ENCODE measurements at places on chromosomes 11 and 22.

DNA sequence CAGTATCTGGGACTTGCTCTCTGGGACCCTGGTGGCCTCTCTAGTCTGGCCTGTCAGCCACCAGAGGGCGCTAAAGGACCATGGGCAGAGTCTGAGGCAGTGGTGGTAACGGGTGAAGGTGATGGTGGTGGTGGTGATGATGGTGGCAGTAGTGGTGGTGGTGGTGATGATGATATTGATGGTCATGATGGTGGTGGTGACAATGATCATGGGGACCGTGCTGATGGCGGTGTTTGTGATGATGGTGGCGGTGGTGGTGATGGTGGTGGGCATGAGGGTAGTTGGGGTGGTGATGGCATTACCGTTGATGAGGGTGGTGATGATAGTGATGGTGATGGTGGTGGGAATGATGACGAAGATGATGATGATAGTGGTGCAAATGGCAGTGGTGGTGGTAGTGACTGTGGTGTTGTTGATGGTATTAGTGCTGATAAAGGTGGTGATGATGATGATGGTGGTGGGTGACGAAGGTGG is 16.0 kb downstream of the TRPM5 start:
- DNase-seq = peak; percentile 88

- DNase-seq = no peak
Measured at GRCh38 chr11:22677153-22677903, 10.9 kb downstream of the GAS2 start.

GRCh38 chr22:26979294-26979693 is 321.9 kb downstream of the MIAT start:
- no peak for DNase-seq

DNA sequence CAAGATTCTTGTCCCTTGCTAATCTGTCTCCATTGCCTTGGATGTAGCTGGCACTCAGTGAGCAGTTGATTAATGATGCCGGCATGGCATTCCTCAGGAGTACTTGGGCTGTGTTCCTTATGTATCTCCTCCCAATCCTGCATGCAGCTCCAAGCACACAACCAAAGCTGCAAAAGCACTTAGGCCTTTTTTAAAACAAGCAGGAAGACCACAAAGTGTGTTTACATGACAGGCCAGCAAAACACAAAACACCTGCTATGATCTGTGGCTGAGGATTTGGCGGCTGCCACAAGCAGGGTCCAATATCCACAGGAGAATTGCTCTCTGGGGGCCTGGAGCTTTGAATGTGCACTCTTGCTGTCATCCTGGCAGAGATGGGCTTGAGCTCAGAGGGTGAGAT is 8.9 kb downstream of the ABTB2 start:
- no peak for DNase-seq

DNA sequence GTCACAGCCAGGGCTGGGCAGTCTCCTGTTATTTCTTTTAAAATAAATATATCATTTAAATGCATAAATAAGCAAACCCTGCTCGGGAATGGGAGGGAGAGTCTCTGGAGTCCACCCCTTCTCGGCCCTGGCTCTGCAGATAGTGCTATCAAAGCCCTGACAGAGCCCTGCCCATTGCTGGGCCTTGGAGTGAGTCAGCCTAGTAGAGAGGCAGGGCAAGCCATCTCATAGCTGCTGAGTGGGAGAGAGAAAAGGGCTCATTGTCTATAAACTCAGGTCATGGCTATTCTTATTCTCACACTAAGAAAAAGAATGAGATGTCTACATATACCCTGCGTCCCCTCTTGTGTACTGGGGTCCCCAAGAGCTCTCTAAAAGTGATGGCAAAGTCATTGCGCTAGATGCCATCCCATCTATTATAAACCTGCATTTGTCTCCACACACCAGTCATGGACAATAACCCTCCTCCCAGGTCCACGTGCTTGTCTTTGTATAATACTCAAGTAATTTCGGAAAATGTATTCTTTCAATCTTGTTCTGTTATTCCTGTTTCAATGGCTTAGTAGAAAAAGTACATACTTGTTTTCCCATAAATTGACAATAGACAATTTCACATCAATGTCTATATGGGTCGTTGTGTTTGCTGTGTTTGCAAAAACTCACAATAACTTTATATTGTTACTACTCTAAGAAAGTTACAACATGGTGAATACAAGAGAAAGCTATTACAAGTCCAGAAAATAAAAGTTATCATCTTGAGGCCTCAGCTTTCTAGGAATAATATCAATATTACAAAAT is 13.4 kb downstream of the OR51B4 start:
- DNase-seq = no peak

DNA sequence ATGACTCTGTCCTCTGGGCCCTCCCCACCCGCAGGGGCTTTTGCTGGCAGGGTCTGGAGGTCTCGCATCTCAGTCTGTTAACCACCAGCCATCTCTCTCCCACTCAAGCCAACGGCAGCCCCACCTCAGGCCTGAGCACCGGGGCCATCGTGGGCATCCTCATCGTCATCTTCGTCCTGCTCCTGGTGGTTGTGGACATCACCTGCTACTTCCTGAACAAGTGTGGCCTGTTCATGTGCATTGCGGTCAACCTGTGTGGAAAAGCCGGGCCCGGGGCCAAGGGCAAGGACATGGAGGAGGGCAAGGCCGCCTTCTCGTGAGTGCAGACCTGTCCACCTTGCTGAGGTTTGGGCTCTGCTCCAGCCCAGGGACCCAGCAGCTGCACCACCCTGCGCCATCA is 44.3 kb upstream of the TTC12 start:
- no peak for DNase-seq
